Activated CD4-positive, alpha-beta memory T cell treated with anti-CD3 and anti-CD28 coated beads for 36 hours (primary cell): ENCODE measurements at places on chromosomes 1 and 21.

- peak; percentile 19 for DNase-seq
Measured at GRCh38 chr1:224641030-224641429, 24.9 kb downstream of the CNIH3 start.

- DNase-seq, result no peak
Measured at GRCh38 chr1:59089922-59090457, 206.9 kb upstream of the FGGY start.

GRCh38 chr1:220301630-220302029 is 29.4 kb upstream of the RAB3GAP2 start:
- DNase-seq, result no peak

DNA sequence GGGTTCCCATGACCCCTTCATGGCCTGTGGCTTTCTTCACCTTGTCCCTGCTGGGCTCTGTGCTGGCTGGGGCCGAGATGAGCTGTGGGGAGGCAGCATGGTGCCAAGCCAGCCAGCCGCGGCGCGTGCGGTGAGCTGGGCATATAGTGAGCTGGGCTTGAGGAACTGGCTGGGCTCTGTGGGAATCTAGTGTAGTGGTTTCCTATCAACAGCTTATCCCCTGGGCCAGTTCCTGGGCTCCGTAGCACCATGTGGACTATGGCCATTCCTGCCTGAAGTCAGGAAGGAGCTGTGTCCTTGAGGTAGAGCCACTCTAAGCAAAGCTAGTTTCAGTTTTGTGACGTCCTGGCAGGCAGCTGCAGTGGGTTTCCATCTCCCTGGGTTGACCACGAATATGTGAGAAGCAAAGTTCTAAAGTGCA is 1.8 kb downstream of the NCMAP start:
- no peak for DNase-seq
